ENCODE measurements at places on chromosomes 6 and 20.
A peak's percentile ranks its signal among the peaks of the same experiment; 100 is the strongest.

GRCh38 chr6:54014440-54014839 lies 96.8 kb upstream of the MLIP start:
- no peak for DNase-seq

DNA sequence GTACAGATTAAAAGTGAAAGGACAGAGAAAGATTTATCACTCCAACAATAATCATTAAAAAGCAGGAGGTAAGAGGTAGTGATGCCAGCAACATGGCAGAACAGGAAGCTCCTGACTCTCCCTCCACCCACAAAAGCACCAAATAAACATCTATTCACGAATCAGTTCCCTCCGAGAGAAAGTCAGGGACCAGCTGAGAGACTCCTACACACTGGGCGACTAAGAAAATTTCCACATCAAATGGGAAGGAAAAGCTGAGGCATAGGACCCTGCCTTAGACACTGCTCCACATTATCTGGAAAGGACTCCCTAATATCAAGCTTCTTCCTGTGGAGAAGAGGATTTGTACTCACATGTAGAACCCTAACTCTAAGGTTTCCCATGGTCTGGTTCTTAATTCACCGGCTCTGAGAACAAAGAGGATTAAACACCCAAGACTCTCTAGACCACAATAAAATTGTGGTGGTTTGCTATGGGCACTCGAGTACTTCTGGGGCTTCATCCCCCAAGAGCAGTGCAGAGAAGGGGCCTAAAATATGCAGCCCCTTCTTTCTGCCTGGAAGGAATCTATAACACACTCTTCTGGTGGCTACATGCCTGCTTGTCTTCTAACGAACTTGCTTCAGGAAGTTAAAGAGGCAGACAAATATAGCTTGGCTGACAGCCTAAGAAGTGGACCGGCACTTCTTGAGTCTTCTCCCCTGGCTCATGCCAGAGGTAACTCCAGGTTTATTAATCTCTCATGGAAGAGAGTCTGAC lies 29.4 kb upstream of the ASF1A start:
- DNase-seq, result no peak

- no peak for DNase-seq
These were observed 55.9 kb upstream of the HDDC2 start for GRCh38 chr6:125357515-125358256.

DNA sequence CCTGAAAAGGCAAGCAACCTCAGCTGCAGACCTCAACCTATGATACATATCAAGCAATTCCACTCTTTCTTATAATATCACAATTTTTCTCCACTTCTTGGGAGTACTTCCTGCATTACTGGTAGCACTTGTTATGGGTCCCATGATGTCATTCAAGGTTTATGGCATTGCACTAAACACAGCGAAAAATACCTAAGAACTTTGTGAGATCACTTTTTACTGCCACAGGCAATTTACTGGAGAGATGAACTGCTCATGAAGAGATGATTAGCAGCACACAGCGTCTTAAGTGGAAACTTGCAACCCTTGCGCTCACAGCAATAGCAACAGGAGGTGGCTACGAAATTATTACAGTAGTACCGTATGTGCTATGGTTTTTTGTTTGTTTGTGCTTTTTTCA lies 19.3 kb upstream of the RIMS4 start:
- no peak for DNase-seq

DNA sequence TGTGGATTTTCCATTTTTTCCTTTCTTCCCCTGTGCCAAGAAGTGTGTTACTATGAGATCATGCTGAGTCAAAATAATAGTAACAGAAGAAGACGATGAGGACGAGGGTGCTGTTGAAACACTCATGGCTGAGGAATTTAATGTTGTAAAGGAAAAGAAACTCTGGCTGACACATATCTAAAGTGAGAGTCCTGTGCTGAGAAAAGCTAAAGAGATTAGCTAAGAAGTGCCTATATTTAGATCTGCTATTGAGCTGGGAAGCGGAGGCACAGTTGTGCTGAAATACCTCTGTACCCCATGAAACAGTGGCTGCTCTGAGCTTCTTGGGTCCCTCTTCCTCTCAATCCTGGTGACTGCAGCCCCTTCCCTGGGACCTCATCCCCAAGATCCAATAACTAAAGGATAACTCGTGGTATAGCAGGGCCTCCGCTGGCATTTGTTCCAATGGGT lies 1.1 kb upstream of the SYTL3 start:
- no peak for DNase-seq

DNA sequence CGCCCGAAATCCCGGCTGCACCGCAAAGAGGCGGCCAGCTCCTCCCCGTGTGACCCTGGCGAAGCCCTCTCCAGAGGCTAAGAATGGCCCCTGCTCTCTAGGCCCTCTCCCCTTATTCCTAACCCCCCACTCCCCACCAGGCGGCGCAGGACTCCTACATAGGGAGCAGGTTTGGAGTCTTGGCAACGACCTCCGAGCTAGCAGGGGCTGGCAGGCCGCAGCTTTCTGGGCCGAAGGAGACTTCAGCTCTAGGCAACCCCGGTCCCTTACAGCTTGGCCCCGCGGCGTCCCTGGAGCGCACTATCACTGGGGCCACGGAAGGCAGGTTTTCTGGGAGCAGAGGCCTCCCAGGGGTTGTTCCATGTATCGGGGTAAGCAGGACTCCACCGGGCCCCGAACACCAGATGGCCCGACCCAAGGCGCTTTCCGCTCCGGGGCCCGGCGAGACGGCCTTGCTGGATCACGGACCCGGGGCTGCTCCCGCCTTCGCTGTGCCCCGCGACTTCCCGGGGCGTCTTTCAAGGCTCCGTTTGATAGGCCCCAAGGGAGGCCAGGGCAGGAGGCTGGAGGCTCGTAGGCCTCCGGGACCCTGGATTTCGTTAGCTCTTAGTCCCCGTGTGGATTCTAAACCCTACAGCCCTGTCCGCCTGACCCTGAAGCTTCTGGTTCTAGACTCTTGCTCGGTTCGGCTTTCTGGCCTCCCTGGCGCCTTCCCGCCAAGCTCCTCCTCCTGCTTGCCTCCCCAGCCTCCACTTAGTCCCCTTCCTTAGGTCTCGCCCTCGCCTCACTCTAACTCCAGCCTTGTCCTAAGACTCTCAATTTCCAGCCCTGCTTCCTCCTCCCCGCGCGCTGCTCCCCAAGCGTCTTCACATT lies 1.9 kb downstream of the SLC32A1 start:
- peak; percentile 95 for DNase-seq

- DNase-seq, result no peak
These were observed 186.0 kb upstream of the NOX3 start for GRCh38 chr6:155641603-155642002.

DNA sequence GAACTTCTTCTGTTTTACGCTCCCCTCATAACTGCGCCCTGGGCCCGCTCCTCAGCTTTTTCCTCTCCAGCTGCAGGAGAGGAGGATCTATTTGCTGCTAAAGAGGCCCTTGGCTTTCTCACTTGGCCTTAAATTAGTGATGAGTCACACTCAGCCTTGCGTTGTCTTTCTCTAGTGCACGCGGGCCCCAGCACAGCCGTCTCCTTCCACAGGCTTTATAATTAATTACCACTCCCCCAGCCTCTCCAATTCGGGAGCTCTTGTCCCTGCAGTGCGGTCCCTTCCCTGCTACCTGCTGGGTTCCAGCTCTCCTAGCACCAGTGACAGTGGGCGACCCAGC lies 25.2 kb downstream of the PACSIN1 start:
- DNase-seq, result no peak

GRCh38 chr20:63567386-63568169 lies 6.5 kb downstream of the HELZ2 start:
- no peak for DNase-seq

- no peak for DNase-seq
These were observed 870 bp downstream of the PAK5 start for GRCh38 chr20:9838035-9838377.

DNA sequence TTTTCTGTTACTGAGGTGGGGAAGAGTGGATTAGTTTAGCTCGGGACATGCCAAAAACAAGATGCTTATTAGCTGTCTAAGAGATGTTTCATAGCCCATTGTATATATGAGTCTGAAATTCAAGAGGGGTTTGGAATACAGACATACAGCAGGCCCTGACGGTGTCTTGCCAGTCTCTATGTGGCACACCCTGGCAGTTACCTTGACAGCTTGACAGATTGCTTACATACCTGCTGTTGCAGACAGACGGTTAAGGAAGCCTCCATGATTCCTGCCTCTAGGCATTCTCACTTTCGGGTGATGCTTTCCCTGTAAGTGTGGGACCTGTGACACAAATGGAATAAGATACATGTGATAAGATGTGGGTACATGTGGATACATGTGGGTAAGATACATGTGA lies 95.0 kb downstream of the QRSL1 start:
- DNase-seq, result no peak

DNA sequence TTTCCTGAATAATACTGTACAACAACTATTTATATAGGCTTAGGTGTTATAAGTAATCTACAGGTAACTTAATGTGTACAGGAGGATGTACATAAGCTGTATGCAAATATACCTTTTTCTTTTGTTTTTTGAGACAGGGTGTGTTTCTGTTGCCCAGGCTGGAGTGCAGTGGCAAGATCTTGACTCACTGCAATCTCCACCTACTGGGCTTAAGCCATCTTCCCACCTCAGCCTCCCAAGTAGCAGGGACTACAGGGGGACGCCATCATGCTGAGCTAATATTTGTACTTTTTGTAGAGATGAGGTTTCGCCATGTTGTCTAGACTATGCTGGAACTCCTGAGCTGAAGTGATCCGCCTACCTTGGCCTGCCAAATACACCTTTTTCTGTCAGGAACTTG lies 191.7 kb upstream of the ZNF217 start:
- DNase-seq, result no peak

- no peak for DNase-seq
These were observed 141.9 kb upstream of the SNX9 start for GRCh38 chr6:157681041-157681650.

DNA sequence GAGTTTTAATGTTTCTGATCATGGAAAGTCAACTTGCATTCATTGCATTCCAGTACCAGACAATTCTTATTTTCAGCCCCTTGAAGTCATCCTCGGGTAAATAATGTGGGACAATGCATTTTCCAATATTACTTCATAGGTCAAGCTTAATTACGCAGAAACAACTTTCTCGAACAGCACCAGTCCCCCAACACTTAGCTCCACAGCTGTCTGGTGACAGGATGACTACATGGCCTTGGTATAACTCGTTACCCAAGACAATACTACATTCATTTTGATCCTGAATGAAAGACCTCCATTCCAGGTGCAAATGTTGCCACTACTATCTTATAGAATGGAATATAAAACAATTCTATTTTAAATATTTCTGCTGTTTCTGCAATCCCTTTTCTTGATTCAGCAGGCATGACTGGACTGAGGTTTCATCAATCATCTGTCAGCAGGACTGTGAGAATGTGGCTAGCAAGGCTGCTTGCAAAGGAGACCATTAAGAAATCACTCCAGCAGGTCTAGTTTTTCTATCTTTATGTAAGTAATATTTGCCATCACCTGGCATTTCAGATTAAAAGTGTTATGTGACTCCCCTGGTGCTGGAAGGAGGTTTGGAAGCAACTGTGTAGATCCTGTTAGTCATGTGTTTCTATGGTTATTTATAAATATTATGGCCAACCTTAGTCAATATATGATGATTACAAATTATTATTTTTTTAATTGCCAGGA lies 147.9 kb downstream of the HAO1 start:
- DNase-seq, result no peak

DNA sequence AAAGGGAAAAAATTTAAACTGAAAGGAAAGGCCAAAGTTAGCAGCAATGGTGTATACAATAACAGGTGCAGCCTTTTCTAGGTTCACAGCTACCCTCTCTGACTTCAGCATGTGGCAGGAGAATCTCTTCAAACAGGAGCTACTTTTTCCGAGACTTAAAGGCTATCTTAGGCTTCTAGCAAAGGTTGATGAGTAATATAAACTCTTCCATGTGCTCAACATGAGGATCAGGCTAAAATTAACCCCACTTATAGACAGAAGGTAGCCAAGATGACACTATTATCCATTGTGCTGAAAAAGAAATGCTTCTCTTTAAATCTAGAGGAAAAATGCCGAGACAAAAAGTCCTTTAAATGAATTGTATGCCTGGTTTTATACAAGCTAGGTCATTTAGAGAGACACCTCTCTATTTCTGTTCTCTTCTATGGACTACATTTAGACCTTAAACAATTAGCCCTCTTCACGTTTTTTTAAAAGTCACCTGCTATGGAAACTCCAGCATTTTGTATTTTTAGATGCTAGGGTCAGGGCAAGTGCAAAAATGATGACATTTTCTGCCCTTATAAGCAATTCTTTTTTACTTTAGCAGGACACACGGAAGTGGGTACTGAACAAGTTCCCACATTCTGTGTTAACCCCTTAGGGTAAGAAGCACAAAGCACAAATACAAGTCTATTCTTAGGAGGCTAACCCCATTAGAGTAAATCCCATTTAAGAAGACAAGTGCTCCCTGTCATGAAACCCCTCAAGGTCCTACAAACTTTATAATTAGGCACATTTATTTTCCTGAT lies 216.8 kb upstream of the CITED2 start:
- no peak for DNase-seq

DNA sequence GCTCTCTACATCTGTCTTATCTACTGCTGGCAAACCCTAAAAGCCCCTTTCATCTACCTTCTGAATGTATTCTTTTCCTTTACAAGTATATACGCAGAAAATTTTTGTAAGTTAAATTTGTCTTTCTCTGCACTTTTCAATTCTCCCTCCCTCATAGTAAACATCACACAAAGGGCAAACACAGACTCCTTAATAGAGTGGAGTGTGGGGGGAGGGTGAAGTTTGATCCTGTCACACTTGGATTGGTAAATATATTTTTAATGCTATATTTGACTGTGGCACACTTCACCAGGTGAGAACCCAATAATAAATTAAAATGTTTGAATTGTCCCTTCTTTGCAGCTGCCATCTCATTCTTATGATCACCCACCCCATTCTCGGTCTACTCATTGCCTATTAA lies 33.2 kb upstream of the PAQR8 start:
- no peak for DNase-seq

GRCh38 chr6:161455848-161456247 lies 182.0 kb upstream of the AGPAT4 start:
- no peak for DNase-seq

DNA sequence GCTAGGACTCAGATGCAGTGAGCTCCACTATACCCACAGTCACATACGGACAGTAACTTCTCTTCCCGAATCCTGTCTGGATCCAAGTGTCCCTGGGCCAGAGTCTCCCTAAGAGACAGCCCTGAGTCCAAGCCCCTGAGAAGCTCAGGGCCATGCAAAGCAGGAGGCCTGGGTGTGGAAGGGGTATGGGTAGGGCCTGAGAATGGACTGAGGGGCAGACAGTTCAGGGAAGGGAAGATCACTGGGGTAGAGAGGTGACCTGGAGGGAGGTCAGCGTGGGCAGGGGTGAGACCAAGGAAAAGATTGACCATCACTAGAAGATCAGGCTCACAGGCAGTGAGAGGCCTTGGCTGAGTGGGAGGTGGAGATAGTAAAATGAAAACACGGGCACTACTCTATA lies 8.8 kb downstream of the RPS6KA2 start:
- DNase-seq, result no peak

GRCh38 chr20:32453467-32454163 lies 95.5 kb downstream of the ASXL1 start:
- DNase-seq, result no peak

DNA sequence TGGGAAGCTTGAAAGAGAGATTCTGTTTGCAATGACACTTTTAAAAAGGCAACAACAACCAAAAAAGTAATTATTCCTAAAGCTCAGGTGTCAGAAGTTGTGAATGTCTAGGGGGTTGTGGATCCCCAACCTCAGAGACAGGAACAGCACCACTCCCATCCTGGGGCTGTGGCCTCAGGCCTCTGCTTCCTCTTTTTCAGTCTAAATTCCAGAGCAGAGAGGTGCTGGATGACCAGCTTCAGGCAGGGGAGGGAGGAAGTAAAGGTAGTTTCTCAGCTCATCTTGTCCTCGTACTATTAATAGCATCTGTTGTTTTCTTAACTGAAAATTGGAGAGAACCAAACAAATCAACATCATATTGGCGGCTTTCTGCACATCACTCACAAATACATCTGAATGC lies 8.3 kb downstream of the NT5E start:
- DNase-seq, result no peak

Measured in neural progenitor cell (in vitro differentiated cells).